ENCODE measurements at places on chromosomes 4 and X. TPM values are rescaled to one million over a fixed set of nuclear protein-coding genes. Genes with fewer than 3 reads are reported as not detected.

GAGE13 gene
- total RNA-seq = not detected

SNCA gene
- total RNA-seq = 13.9 TPM

P2RY8 gene
- 2.3 TPM for total RNA-seq

EVC2 gene
- total RNA-seq = 23.1 TPM

ZNF718 gene
- 6.4 TPM for total RNA-seq

LNX1 gene
- 62.5 TPM for total RNA-seq

DMRTC1 gene
- not detected for total RNA-seq

ARMCX2 gene
- 33.0 TPM for total RNA-seq

NAT8L gene
- 113 TPM for total RNA-seq

SSX2 gene
- total RNA-seq = not detected

GLOD5 gene
- not detected for total RNA-seq

PPP1R2C gene
- not detected for total RNA-seq

PCDH7 gene
- total RNA-seq = 1.2 TPM

SLC10A4 gene
- total RNA-seq = not detected

ARSD gene
- 27.1 TPM for total RNA-seq

RS1 gene
- not detected for total RNA-seq

PPP1R3F gene
- 7.5 TPM for total RNA-seq

SCFD2 gene
- 24.7 TPM for total RNA-seq

JCHAIN gene
- total RNA-seq = 6.6 TPM

AKAP4 gene
- total RNA-seq = not detected

FAM9C gene
- not detected for total RNA-seq

CT45A5 gene
- total RNA-seq = not detected

BEND4 gene
- not detected for total RNA-seq

XAGE1A gene
- total RNA-seq = not detected

XPNPEP2 gene
- 25.0 TPM for total RNA-seq

CFAP99 gene
- total RNA-seq = not detected

IL2 gene
- not detected for total RNA-seq

ZNF674 gene
- total RNA-seq = 2.9 TPM

ATP2B3 gene
- not detected for total RNA-seq

CXCL3 gene
- total RNA-seq = not detected

SULT1E1 gene
- total RNA-seq = 0.34 TPM

PAGE5 gene
- not detected for total RNA-seq

GPR143 gene
- not detected for total RNA-seq

TEX13A gene
- not detected for total RNA-seq

RHOH gene
- 7.0 TPM for total RNA-seq

CXCR3 gene
- not detected for total RNA-seq

SPATA4 gene
- not detected for total RNA-seq

MECP2 gene
- 36.8 TPM for total RNA-seq

MAEA gene
- total RNA-seq = 59.5 TPM

CYSLTR1 gene
- 4.1 TPM for total RNA-seq

RIPPLY1 gene
- total RNA-seq = not detected

PDGFRA gene
- 127 TPM for total RNA-seq

NPY1R gene
- 29.7 TPM for total RNA-seq

NUDT11 gene
- not detected for total RNA-seq

MAGEA12 gene
- not detected for total RNA-seq

CXCL6 gene
- not detected for total RNA-seq

POLN gene
- total RNA-seq = 10.5 TPM

F8A2 gene
- not detected for total RNA-seq

NAP1L5 gene
- total RNA-seq = 4.6 TPM

HSFX2 gene
- not detected for total RNA-seq
